ENCODE measurements at places on chromosomes 13 and 19.

GRCh38 chr19:3249408-3249807 lies 24.9 kb downstream of the CELF5 start:
- DNase-seq = peak; percentile 21

GRCh38 chr13:97057176-97057575 lies 62.9 kb upstream of the OXGR1 start:
- no peak for DNase-seq

- DNase-seq = peak; percentile 30
Observed at GRCh38 chr13:19587635-19588300, 26.4 kb upstream of the TPTE2 start.

GRCh38 chr19:56476651-56477428 lies at the start of gene ZNF667:
Gene ZNF667, minus strand, starts transcription at chr19:56477345. Its CDS starts 14,975 bp downstream, at chr19:56462370.
- DNase-seq = peak; percentile 9

All from activated CD4-positive, alpha-beta memory T cell treated with anti-CD3 and anti-CD28 coated beads for 36 hours (primary cell).